ENCODE measurements at places on chromosomes 2 and 18. TPM values are rescaled to one million over a fixed set of nuclear protein-coding genes. Genes with fewer than 3 reads are reported as not detected.

The ZEB2 gene
- total RNA-seq = 65.5 TPM

The IMMT gene
- 39.7 TPM for total RNA-seq

The SKA1 gene
- total RNA-seq = 3.3 TPM

The EPB41L3 gene
- 39.3 TPM for total RNA-seq

The ROCK2 gene
- 73.0 TPM for total RNA-seq

The SKOR2 gene
- not detected for total RNA-seq

The ZSWIM2 gene
- not detected for total RNA-seq

The METTL21A gene
- total RNA-seq = 13.4 TPM

The ADCYAP1 gene
- 8.1 TPM for total RNA-seq

DNA sequence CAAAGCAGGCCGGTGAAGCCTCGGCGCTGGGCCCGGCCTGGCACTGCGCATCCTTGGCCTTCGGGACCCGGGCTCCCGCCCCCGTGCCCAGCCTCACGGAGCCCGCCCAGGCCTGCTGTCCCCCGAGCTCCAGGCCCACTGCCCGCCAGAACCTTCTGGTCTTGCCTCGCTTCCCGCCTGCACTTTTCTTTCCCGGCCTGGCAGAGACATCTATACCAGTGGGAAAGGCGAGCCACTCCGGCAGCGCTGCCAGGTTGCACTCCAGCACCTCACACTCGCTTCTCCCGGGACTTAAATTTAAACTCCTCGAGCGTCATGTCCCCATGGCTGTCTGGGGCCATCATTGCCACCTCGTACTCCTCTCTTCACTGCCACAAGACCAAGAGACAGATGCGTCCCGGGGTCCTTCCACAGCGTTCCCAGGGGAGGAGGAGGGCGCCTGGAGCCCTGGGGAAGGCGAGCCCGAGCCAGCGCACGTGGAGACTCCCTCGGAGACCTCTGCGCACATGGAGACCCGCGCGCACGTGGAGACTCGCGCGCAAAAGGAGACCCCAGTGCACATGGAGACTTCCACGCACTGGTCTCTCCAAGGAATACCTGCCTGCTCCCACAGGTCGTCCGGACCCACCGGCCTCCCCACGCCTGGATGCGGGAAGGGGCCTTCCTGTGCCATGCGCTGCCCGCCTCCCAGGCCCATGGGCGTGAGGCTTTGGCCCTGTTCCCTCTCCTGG, 253.1 kb upstream of the SALL3 start:
- DNase-seq = peak; percentile 14

- DNase-seq = no peak
These were observed 454.1 kb downstream of the MEIS1 start for GRCh38 chr2:66888791-66889631.

- DNase-seq = no peak
These were observed 158.4 kb upstream of the FHL2 start for GRCh38 chr2:105557021-105557920.

- DNase-seq = no peak
These were observed 74.9 kb upstream of the DLX2 start for GRCh38 chr2:172177581-172177980.

- DNase-seq = no peak
These were observed 128.0 kb downstream of the ASB1 start for GRCh38 chr2:238554468-238555315.

DNA sequence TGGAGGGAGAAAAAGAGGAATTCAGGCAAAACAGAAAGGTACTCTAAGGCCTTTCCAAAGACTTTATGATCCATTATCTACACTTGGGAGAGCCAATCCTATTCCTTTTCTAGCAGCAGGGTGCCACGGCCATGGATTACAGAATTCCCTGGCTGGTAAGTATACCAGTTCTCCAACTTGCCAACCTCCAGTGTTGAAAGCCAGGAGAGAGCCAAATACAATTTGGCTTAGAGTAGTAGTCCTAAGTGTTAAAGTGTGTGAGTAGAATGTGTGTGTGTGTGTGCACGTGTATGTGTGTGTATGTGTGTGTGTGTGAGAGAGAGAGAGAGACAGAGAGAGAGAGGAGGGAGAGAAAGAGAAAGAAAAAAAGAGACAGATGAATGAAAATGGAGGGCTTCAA, 43.3 kb downstream of the WDPCP start:
- no peak for DNase-seq

GRCh38 chr2:4214444-4215205, 511.2 kb downstream of the DCDC2C start:
- DNase-seq = no peak

DNA sequence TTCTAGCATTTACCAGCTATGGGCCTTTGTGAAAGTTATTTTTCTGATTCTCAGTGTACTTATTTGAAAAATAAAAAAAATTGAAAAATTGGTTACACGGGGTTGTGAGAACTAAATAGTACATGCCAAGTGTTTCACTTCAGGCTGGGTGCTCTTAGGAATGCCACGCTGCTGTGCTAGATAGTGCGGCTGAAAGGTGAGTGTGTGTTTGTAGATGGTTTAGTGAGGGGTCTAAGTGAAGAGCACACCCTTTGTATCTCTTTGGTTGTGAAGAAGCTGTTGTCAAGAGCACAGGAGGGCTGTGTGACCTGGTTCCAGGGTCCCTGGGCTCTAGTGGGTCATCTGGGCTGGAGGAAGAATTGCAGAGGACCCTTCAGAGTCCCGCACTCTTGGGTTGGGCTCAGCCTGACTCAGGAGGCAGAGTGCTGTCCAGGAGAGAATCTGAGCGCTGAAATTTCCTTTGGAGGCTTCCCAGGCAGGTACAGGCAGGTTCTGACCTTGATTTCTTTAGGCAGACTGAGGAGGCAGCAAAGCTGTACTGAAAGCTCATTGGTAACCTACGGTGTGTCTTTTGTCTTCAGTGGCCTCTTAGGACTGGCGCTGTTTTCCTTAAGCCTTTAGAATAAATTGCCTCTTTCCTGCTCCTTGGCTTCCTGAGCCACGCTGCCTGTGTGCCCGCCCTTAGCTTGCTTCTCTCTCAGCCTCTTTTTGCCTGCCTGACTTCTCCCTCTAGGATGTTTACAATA, 44.4 kb downstream of the MAP4K4 start:
- no peak for DNase-seq

DNA sequence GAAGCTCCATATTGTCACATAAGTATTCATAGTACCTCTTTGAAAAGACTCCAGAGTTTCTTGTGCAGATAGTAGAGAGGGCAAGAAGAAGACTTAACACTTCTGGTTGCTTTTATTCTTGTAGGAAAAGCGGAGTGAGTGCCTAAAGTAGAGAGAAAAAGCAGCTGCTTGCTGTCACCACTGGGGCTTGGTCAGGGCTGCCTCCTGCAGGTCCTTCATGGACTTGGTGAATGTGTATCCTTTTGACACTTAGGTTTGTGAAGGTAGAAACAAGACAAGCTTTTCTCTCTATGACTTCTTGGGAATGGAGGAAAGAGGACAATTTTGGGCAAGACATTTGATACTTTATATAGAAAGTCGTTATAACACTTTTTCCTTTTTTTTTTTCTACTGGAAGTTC, 312.8 kb upstream of the FANCL start:
- DNase-seq = no peak

DNA sequence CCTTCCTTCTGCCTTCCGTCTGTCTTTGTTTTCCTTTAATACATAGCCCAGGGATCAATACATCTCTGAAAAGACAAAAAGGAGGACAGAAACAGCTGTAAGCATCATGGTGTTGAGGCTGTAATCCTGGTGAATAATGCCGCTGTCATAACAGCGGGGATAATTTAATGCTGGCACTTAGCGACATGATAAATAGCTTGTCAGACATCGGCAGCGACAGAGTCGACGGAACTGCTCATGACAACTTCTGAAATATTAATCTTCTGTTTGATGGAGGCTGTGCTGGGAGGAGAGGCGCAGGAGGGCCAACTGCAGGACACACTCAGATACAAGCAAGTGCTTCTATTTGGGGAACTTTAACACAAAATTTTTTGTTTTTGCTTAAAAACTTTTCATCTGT, 602.2 kb downstream of the GALR1 start:
- DNase-seq = no peak

GRCh38 chr2:116754381-116755101, 1060.0 kb upstream of the DDX18 start:
- DNase-seq = peak; percentile 4

DNA sequence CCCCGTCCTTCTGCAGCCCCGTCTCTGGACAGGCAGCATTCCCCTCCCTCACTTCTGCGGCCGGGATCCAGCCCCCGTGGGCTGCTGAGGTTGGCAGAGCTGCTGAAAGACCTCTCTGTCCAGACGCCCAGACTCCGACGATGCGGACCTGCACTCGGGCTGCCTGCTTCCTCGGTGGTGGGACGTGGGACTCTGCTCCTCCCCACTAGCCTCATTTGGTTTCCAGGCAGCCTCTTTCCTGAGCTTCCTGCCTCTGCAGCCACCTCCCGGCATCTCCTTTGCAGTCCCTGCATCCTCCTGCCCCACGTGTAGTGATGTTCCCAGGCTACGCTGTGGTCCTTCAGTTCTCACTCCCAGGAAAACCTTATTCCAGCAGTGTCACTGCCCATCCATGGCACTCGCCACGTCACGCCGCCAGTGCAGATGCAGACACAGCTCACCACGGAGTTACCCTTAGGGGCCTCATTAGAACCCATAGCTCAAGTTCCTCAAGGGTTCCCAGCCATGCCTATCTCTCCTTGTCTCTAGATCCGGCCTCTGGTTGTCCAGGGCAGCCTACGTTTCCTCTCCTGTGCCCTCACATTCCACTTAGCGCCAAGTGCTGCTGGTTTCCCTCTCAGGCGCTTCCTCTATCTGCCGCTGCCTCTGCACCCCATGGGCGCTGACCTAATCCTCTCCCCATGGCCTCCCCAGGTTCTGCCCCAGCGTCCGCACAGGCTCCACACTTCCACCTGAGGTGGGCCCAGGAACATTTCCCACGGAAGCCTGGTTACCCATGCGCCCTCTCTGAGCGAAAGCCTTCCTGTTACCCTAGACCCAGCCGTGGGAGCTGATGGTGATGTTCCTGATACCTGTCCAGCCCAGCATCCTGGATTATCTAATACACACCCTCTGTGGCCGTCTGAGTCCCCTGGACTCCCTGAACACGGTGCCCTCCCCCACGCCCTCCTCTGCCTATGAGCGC, 318.3 kb upstream of the MYT1L start:
- DNase-seq = no peak

DNA sequence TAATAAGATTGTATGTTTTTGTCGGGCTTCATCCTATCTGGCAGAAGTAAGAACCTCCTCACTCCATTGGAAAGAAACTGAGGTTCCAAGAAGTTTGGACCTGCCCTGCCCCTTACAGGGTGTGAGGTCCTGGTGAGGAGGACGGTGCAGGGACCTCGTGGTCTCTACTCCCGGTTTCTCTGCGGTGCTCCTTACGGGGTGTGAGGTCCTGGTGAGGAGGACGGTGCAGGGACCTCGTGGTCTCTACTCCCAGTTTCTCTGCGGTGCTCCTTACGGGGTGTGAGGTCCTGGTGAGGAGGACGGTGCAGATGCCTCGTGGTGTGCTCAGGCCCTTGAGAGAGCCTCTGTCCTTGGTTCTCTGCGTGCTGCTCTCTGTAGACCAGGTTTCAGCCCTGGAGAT, 5.2 kb downstream of the CTDP1 start:
- DNase-seq = no peak

GRCh38 chr2:2896011-2896410, 481.6 kb downstream of the EIPR1 start:
- no peak for DNase-seq

DNA sequence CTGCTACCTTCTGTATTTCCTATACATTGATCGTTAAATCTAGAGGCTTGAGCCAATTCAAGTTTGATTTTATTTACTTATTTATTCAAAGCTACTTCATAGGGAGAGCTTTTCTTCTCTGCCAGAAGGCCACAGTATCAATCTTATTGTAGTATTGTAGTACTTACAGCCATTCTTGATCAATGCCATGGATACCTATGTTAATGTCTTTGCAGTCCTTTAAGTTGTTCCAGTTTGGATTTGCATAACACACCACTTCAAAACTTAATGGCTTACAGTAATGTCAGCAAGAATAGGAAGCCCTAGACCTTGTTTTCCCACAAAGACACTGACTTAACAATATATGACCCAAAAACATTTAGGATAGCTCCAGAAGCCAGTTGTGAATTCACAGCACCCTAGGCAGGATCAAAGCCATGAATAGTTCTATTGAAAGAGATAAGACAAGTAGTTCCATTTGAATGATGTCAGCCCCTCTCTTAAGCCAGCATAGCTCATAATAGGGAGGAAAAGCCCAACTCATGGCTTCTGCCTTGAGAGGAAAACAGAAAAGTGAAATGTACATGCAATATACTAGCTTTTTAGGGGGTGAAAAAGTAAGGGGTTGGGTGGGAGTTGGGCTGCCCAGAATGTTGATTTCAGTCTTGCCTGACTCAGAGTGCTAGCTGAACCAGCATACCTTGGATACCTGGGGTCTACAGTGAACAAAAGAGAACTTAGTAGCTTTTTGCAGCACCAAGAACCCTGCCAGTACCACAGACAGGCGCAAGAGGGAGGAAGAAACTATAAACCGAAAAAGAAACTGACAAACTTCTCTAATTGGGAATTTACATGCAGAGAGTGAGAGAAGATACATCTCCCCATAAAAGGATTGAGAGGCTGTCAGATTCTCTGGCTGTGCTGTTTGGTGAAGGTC, 101.4 kb downstream of the CAMKMT start:
- DNase-seq = no peak

- no peak for DNase-seq
These were observed 22.1 kb upstream of the LBH start for GRCh38 chr2:30209227-30209626.

DNA sequence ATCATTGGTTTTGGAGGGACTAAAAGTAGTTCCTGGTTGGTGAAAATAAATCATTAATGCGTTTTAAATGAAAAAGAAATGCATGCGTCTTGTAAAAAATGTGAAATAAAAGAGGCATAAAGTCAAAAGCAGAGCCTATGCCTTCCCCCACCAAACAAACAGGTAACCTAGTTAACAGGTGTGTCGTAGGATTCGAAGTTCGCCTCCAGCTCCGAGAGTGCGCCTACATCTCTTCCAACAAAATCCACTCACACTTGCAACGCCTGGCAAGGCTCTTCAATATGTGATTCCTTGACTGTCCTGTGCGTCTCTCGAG, 677 bp upstream of the SMAD4 start:
- DNase-seq = no peak

GRCh38 chr2:151959238-151959637, 131.0 kb upstream of the ARL5A start:
- no peak for DNase-seq

- DNase-seq = no peak
These were observed 125.4 kb downstream of the SPTBN1 start for GRCh38 chr2:54581326-54582039.

- no peak for DNase-seq
These were observed 34.7 kb upstream of the CALCRL start for GRCh38 chr2:187482796-187483195.

GRCh38 chr2:1854729-1855547, 110.6 kb upstream of the PXDN start:
- DNase-seq = no peak

GRCh38 chr2:108621087-108621559, 86.9 kb downstream of the LIMS1 start:
- peak; percentile 71 for DNase-seq

GRCh38 chr2:31055938-31056337, 82.3 kb downstream of the GALNT14 start:
- DNase-seq = no peak

GRCh38 chr2:56540916-56541315, 357.1 kb downstream of the CCDC85A start:
- DNase-seq = no peak
